ENCODE measurements at places on chromosomes 11 and 22. TPM values are rescaled to one million over a fixed set of nuclear protein-coding genes. Genes with fewer than 3 reads are reported as not detected.
A peak's percentile ranks its signal among the peaks of the same experiment; 100 is the strongest.

GRCh38 chr11:112128483-112129121 lies 35.3 kb downstream of the IL18 start:
- no peaks in the 10 kb centered on the region for H3K36me3 ChIP-seq
- no peaks in the 10 kb centered on the region for H3K27me3 ChIP-seq
- no peak overlapping the region for H3K4me3 ChIP-seq
- H3K4me1 ChIP-seq, result no peaks in the 10 kb centered on the region
- peak overlapping the region; percentile 5 for H3K27ac ChIP-seq

GRCh38 chr11:2655834-2656622 lies 43.8 kb downstream of the KCNQ1OT1 start:
- H3K36me3 ChIP-seq, result no peaks in the 10 kb centered on the region
- no peak overlapping the region for H3K27ac ChIP-seq
- H3K4me1 ChIP-seq, result no peaks in the 10 kb centered on the region
- H3K27me3 ChIP-seq, result no peaks in the 10 kb centered on the region
- H3K4me3 ChIP-seq, result no peak overlapping the region

The SCUBE2 gene
- 35.7 TPM for total RNA-seq

The MS4A6A gene
- 341 TPM for total RNA-seq

- H3K4me1 ChIP-seq, result no peaks in the 10 kb centered on the region
- no peak overlapping the region for H3K27ac ChIP-seq
- H3K36me3 ChIP-seq, result no peaks in the 10 kb centered on the region
Observed at GRCh38 chr11:8356721-8357504, 93.2 kb upstream of the LMO1 start.

GRCh38 chr11:95435192-95435591 lies 204.2 kb upstream of the SESN3 start:
- H3K4me1 ChIP-seq, result no peaks in the 10 kb centered on the region
- no peak overlapping the region for H3K27ac ChIP-seq
- no peak for DNase-seq

DNA sequence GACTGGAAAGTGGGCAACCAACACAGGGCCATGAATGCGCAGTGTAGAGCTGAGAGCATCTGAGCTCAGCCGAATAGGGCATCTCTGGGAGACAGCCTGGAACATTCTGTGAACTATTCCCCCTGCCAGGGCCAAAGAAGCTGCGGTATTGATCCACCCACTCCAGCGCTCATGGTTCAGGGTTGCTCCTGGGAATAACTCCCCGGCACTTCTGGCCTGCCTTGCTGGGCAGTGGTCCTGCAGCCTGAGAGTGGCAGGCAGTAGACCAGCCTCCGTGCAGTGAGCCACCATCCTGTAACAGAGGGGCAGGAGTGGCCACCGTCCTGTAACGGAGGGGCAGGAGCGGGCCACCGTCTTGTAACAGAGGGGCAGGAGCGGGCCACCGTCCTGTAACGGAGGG lies 12.2 kb downstream of the TMPRSS6 start:
- H3K4me1 ChIP-seq, result no peaks in the 10 kb centered on the region
- DNase-seq, result no peak
- no peak overlapping the region for H3K4me3 ChIP-seq

GRCh38 chr11:103364687-103365086 lies 255.5 kb downstream of the DYNC2H1 start:
- no peak overlapping the region for H3K27ac ChIP-seq
- H3K4me3 ChIP-seq, result no peak overlapping the region
- H3K27me3 ChIP-seq, result no peaks in the 10 kb centered on the region
- no peaks in the 10 kb centered on the region for H3K4me1 ChIP-seq
- H3K36me3 ChIP-seq, result no peaks in the 10 kb centered on the region

DNA sequence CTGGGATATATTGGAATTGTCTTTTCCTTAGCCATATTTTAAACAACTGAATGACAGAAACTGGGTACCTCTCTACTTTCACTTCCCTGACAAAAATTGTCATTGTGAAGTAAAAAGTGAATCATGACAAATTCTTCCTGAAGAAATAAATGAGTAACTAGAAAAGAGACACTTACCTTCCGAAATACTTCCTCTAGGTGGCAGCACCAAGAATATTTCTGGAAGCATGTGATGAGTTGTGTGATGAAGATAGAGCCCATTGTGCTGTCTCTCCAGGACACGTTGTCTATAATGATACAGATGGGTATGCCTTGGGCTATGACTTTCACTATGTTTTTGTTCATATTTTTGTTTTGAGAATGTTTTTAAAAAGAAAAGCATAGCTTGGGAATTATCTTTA lies 21.5 kb downstream of the CASP4 start:
- H3K27me3 ChIP-seq, result no peaks in the 10 kb centered on the region
- H3K36me3 ChIP-seq, result peaks cover 12% of the 10 kb centered on the region
- DNase-seq, result no peak
- no peak overlapping the region for H3K27ac ChIP-seq
- H3K4me1 ChIP-seq, result no peaks in the 10 kb centered on the region
- no peak overlapping the region for H3K4me3 ChIP-seq

The PTPMT1 gene
- 137 TPM for total RNA-seq

- H3K4me3 ChIP-seq, result no peak overlapping the region
- H3K27me3 ChIP-seq, result no peaks in the 10 kb centered on the region
- no peak for DNase-seq
- H3K27ac ChIP-seq, result no peak overlapping the region
Observed at GRCh38 chr11:15117751-15118150, 3.0 kb downstream of the INSC start.

The FAT3 gene
- total RNA-seq, result 5.0 TPM

DNA sequence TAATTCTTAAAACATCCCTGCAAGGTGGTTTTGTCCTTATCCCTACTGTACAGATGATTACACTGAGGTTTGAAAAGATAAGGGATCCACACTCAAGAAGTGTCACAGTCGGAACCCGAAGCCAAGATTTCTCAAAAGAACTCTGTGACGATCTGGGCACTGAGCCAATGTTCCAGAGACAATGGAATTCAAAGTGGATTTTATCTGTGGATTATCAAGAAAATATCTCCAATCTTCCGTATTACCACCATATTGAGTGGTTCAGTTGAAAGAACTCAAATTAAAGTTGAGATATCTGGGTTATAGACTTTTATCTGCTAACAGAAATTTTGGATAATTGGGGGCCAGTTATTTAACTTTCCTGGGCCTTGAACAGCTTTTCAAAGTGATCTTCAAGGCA lies 100.0 kb upstream of the GRAMD1B start:
- H3K36me3 ChIP-seq, result no peaks in the 10 kb centered on the region
- no peaks in the 10 kb centered on the region for H3K27me3 ChIP-seq
- H3K4me1 ChIP-seq, result no peaks in the 10 kb centered on the region
- no peak for DNase-seq

DNA sequence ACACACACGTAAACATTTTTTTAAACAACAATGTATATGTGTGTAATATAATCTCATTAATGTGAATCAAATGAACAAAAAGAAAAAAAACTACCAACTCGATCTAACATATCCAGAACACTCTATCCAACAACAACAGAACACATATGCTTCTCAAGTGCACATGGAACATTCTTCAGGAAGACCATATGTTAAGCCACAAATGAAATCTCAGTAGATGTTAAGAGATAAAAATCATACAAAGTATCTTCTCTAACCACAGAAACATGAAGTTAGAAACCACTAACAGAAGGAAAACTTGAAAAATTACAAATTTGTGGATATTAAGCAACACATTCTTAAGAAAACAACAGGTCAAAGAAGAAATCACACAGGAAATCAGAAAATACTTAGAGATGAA lies 25.5 kb upstream of the TMEM45B start:
- H3K27ac ChIP-seq, result no peak overlapping the region
- H3K27me3 ChIP-seq, result no peaks in the 10 kb centered on the region
- no peaks in the 10 kb centered on the region for H3K36me3 ChIP-seq
- H3K4me3 ChIP-seq, result no peak overlapping the region
- H3K4me1 ChIP-seq, result no peaks in the 10 kb centered on the region

- no peaks in the 10 kb centered on the region for H3K4me1 ChIP-seq
- H3K36me3 ChIP-seq, result no peaks in the 10 kb centered on the region
- H3K4me3 ChIP-seq, result no peak overlapping the region
- H3K27me3 ChIP-seq, result no peaks in the 10 kb centered on the region
Observed at GRCh38 chr11:71059662-71060061, 192.7 kb downstream of the SHANK2 start.

The BIRC3 gene
- total RNA-seq, result 30.0 TPM

- H3K4me1 ChIP-seq, result peaks cover 17% of the 10 kb centered on the region
- peak overlapping the region; percentile 2 for H3K27ac ChIP-seq
- no peak for DNase-seq
- H3K36me3 ChIP-seq, result no peaks in the 10 kb centered on the region
- H3K27me3 ChIP-seq, result no peaks in the 10 kb centered on the region
Observed at GRCh38 chr22:29813563-29813962, 24.5 kb downstream of the ASCC2 start.

DNA sequence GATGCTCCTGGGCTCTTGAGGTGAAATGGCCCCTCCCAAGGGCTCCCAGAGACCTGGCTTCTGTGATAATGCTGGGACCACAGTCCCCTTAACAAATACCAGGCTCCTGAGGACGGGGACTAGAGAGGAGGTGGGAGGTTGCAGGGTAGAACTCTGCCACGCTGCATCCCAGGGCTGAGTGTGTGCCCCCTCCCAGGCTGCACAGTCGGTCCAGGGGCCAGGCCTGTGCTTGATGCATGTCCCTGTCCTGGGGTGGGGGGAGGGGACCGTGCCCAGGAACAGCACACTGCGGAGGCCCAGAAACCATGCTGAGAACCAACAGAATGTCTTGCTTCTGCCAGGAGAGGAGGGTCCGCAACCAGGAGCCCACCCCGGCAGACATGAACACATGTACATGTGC lies 9.3 kb downstream of the CSF2RB start:
- no peaks in the 10 kb centered on the region for H3K36me3 ChIP-seq
- peaks cover 3% of the 10 kb centered on the region for H3K27me3 ChIP-seq

The IGLL1 gene
- not detected for total RNA-seq

DNA sequence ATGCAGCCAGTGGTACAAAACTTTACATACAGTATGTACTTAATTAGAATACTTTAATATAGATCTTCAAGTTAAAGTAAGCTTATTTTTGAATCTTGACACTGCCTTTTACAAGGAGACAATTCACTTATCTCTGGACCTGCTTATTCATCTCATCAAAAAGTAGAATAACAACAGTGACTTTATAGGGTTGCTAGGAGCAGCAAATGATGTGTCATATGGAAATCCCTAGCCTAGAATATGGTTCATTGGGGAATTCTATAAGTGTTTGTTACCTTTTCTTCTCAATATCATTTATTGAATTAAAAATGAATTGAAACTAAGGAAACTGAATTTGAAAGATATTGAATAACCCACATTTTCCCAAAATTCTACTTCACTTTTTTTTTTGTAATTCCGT lies 45.0 kb upstream of the FIBIN start:
- no peak for DNase-seq
- no peaks in the 10 kb centered on the region for H3K27me3 ChIP-seq
- no peak overlapping the region for H3K4me3 ChIP-seq
- no peaks in the 10 kb centered on the region for H3K4me1 ChIP-seq
- no peaks in the 10 kb centered on the region for H3K36me3 ChIP-seq

GRCh38 chr22:30420347-30421125 lies 5.0 kb upstream of the MTFP1 start:
- H3K36me3 ChIP-seq, result peaks cover 5% of the 10 kb centered on the region
- H3K4me3 ChIP-seq, result peak overlapping the region; percentile 18
- peak overlapping the region; percentile 96 for H3K27ac ChIP-seq
- DNase-seq, result no peak
- H3K4me1 ChIP-seq, result peaks cover 10% of the 10 kb centered on the region

DNA sequence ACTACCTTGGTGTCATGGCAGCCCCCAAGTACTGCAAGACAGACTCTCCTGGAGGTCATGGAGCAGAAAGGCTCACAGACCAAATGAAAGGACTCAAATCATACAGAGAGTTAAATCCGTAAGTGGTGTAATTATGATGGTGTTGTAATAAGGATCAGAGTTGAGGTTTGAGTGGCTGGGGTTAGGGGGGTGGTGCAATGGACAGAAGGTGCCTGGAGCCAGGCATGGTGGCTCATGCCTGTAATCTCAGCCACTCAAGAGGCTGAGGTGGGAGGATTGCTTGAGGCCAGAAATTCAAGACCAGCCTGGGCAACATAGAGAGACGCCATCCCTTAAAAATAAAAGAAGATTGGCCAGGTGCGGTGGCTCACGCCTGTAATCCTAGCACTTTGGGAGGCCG lies 18.7 kb downstream of the ART5 start:
- no peaks in the 10 kb centered on the region for H3K27me3 ChIP-seq
- H3K4me3 ChIP-seq, result no peak overlapping the region
- no peaks in the 10 kb centered on the region for H3K36me3 ChIP-seq
- no peak for DNase-seq

The OSBP2 gene
- total RNA-seq, result 0.96 TPM
